ENCODE measurements at places on chromosomes 6 and 20.

DNA sequence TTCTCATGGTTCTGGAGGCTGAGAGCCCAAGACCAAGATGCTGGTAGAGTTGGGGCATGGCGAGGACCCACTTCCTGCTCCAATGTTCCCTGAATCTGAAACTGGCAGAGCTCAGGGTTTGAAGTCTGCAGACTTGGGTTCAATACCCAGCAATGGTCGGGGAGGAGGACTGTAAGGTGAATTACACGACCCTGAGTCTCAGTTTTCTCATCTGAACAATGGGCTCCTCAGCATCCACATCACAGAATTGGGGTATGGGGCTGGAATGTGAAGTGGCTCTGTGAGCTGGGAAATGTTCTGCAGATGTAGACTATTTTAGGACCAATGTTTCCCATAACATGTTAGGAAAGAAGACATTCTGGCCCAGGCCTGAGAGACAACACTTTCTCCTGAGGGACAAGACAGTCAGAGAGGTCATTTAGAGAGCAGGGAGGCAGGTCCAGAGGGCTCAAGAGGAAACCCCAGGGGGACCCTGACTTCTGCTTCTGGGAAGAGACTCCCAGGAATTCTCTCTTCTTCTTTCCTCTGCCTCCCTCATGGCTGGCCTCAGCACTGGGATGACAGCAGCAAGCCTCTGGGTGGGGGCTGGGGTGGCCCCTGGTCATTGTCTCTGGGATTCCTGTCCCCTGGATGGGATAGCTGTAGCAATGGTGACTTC is 141.3 kb upstream of the PMEPA1 start:
- no peak for DNase-seq

DNA sequence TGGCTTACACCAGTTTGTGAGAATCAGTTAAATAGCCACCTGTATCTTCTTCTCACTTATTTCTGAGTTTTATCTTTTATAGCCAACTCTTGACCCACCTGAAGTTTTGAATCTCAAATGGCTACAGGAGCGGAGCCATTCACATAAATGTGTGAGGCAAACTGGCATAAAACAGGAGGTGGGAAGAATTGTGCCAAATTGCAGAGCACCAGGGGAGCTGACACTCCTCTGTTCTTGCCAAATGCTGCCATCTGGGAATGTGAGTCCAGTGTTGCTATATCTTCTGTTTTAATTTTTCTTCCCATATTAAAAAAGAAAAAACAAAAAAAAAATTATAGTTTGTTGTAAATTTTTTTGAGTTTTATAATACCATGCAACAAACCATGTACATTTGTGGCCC is 17.0 kb upstream of the RNF146 start:
- no peak for DNase-seq

DNA sequence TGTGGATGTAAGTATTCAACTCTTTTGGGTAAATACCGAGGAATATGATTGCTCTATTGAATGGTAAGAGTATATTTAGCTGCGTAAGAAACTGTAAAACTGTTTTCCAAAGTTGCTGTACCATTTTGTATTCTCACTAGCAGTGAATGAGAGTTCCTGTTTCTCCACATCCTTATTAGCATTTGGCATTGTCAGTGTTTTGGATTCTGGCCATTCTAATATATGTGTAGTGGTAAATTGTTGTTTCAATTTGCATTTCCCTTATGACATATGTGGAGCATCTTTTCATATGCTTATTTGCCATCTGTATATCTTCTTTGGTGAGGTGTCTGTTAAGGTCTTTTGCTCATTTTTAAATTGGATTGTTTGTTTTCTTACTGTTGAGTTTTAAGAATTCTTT is 29.3 kb upstream of the KAT14 start:
- DNase-seq = no peak

DNA sequence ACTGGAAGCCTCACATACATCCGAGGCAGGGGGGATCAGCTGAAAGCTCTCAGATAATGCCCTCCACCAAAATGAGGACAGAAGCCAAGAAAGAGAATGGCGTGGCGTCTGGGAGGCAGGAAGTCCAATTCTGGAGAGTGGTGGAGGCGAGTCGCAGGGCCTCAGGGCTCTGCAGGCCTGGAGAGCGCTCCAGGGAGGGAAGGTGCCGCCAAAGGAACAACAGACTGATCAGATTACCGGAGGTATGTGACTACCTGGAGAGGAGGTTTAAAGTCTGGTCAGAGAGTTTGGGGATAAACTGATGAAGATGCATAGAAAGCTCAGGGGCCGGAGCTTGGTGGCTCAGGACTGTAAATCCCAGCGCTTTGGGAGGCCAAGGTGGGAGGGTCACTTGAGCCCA is 11.2 kb upstream of the IP6K3 start:
- DNase-seq = no peak

- no peak for DNase-seq
Measured at GRCh38 chr20:43751167-43752050, 24.6 kb upstream of the GTSF1L start.

DNA sequence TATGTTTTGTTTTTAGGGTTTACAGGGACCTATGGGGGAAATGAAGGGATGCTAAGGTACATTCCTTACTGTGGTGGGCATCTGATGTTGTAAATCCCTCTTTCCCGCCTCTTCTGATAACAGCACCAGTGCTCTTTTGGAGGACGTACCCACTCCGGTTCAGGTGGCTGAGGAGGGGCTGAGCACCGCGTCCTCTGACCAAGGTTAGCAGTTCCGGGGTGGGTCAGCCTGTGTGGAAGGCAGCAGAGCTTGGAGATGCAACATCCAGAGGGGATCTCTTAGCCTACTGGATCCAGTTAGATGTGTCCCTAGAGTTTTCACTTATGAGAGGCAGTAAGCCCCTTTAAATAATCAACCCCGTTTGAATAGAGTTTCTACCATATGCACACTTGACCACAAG is 135.3 kb upstream of the KCNG1 start:
- DNase-seq = no peak

DNA sequence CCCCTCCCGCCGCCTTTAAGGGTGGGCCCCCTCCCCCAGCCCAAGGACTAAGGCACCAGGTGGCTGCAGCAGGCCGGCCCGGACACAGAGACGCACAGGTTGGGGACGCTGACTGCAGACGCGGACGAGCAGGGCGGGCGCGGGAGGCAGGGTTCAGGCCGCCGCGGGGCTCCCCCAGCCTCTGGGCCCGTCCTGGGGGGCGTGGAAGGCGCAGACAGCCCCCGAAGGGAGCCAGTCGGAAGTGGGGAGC is 9.3 kb downstream of the DUSP15 start:
- no peak for DNase-seq

DNA sequence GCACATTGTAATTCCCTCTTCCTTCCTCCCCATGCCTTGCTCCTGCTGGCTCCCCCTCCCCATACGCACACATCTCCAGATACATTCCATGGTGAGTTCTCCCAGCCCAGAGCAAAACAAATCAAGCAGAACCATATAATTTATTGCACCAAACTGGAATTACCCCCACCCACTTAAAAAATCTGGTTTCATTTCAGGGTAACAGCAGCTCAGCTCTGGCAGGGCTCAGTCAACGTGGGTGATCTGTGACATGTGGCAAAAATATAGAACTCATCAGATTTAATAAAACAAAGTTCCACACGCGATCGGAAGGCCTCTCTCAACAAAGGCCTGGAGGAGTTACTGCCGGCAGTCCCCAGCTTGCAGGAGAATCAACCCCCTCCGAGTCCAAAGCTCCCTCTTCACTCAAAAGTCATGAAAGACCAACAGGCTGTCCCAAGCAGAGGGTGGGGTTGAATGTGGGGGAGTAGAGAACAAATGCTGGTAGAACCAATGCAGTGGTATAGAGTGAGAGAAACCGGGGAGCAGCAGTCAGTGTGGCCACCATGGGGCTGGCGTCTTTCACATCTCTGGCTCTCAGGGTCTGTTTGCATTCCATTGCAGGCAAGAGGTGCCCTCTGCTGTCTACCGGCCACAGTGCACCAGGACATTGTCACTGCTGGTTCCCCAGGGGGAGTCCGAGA is 323.3 kb upstream of the NT5E start:
- DNase-seq = no peak
